ENCODE measurements at places on chromosomes 1 and 21.

- DNase-seq = no peak
Observed at GRCh38 chr1:209103092-209103491, 480.4 kb upstream of the CAMK1G start.

DNA sequence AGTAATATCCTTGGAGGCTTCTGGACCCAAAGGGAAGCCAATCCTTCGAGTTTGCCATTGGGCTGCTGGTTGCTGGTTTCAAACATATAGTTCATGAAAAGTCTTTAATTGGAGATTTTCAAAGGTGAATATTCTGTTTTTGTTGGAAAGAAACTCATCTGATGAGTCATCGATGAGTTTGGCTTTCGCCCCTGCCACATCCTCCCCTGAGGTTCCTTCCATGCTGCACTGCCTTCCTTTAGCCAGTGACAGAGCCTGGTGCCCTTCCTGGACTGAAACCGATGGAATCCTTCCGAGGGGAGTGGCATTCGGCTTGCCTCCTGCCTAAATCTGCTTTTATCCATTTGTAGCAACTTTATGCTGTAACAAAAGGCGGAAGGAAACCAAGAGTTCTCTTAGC, 550.0 kb downstream of the KIF26B start:
- DNase-seq = no peak

- DNase-seq = no peak
Observed at GRCh38 chr1:1220197-1220596, 6.2 kb upstream of the TNFRSF4 start.

- DNase-seq = no peak
Observed at GRCh38 chr1:3290915-3291314, 163.6 kb upstream of the ARHGEF16 start.

DNA sequence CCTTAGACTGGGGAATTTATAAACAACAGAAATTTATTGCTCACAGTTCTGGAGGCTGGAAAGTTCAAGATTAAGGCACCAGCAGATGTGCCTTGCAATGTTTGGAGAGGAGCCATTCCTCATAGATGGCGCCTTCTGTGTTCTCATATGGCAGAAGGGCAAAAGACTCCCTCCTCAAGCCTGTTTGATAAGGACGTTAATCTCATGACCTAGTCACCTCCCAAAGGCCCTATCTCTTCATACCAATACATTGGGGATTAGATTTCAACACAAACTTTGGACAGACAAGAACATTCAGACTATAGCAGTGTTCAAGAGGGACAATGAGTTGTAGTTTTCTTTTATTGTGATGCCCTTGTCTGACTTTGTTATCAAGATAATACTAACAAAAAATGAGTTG, 34.3 kb downstream of the PSMG1 start:
- no peak for DNase-seq

- DNase-seq = peak; percentile 93
Observed at GRCh38 chr1:18256282-18257235, 149.0 kb downstream of the IGSF21 start.

DNA sequence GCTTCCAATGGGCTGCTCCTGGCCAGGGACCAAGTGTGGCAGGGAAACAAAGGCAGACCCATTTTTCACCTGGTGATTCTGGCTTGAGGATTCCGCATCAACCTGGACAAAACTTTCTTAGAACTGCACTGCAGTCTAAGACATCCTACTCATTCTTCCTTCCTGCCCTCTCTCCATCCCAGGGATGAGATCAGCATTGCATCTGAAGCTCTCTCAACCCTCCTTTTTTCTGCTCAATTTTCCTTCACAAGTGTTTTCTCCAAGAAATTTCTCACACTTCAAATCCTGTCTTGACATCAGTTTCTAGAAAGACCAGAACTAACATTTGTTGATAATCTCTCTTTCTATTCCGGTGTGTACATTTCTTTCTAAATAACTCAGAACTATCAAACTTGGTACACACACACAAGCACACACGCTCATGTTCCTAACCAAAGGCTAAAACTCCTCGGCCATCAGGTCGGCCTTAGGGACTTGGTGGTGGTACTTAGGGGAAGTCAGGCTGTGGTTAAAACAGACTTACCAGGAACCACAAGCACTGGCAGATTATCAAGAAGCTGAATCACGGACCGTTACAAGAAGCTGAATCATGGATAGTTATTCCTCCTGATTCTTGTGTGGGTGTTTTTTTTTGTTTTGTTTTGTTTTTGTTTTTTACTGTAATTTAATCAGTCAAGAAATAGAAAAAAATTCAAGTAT, 21.0 kb upstream of the CXADR start:
- no peak for DNase-seq

- no peak for DNase-seq
Observed at GRCh38 chr1:100006688-100007087, 36.9 kb downstream of the SLC35A3 start.

DNA sequence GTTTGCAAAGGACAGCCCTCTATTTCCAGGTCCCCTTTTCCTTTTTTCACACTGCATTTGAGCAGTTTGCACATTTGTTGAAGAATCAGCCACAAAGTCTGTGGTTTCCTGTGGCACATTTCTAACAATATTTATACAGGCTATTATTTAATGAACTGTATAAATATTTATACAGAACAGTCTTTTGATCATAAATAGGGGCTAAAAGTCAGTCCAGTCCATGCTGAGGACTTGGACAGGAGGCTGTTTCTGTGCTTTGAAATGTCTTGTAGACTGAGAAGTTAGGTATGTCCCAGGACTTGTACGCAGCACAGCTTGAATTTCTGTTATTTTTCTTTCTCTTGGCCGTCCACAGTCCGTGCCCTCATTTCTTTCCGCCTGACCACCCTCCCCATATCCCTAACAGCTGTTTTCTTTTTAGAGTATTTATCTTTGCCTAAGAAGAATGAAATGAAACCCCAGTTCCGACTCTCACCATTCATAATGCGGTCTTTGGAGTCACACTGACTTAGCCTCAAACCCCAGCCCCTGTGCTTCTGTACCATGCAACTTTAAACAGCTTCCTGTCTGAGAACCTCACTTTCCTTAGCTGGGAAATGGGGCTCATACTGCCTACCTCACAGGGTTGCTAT, 19.7 kb downstream of the FGGY start:
- no peak for DNase-seq

DNA sequence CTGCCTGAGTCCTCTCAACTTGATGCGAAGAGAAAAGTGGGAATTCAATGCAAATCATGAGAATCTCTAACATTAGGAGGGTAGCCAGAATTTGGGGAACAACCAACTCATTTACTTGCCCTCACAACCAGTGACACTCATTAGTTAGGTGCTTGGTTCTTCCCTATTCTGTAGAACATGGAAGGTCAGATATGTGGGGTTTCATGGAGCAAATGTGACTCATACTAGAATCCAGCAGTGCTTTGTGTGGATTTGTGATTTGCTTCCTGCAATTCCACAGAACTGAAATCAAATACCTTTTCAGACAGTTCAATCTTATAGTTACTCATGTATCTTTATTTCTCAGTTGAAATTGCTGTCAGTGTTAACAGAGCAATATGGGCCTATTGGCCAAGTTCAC, 6.9 kb upstream of the ETV3 start:
- DNase-seq = no peak

DNA sequence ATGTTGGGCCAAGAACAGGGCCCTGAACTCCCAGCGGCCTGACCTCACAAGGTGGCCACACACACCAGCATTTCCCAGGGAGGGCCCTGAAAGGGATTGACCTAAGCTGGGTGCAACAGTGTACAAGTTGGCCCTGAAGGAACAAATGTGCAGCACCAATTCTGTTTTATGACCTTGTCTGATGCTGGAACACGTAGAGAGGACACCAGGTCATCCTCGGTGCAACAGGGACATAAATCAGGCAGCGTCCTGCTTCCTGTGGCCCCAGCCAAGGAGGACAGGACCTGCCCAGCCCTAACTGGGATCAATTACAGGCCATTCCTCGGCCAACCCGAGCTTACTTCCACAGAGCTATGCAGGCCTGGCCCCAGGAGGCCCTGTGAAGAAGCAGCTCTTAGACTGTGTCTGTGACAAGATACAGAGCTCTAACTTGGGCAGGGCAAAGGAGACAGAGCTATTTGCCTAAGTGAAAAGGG, 12.8 kb upstream of the PHC2 start:
- no peak for DNase-seq

GRCh38 chr21:25457411-25457810, 149.9 kb downstream of the MRPL39 start:
- no peak for DNase-seq

DNA sequence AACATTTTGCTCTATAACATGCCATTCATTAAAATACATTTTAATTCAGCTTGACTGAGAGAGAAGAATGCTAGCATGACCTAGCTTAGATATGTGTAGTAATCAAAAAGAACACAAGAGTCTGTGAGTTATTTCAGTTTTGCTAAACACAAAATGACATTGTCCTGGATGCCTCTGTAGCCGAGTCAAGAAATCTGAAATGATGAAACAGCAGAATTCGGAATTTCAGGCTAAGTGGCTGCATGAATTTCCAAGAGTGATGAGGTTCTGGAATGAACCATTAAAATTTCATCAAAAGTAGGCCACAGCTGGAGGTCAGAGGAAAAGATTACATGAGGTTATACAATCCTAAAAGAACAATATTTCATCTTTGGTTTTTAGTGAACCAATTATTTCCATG, 79.1 kb upstream of the CXADR start:
- no peak for DNase-seq

DNA sequence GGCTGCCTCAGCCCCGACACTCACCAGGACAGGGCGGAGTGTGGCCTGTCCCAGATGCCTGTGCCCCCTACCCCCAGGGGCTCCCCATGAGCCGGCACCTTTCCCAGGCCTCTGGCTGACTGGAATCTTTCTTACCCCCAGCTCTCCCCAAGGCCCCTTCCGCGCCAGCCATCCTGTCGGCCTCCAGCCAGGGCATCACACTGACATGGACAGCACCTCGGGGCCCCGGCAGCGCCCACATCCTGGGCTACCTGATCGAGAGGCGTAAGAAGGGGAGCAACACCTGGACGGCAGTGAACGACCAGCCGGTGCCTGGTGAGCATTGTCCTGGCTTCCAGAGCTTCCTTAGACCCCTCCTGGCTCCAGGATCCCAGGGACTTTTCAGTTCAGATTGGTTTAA, 26.5 kb downstream of the IGFN1 start:
- DNase-seq = no peak

GRCh38 chr1:75132242-75132811, 1.9 kb upstream of the LHX8 start:
- DNase-seq = no peak

DNA sequence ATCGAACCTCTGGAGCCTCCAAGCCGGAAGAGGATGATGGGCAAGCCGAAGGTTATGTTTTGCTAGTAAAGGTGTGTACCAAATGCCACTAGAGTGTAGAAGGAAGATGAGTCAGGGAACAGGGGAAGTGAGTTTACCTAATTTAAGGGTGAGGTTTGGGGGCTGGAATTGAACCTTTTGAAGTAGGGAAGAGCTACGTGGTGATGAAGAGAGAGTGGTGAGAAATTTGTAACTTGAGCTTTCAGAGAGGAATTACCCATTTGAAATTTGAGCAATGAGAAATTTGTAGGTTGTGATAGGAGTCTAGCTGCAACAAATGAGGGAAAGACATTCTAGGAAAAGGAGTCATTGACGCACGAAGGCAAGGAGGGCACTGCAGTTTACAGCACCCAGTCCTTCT, 70.0 kb upstream of the TENT5C start:
- no peak for DNase-seq

- no peak for DNase-seq
Observed at GRCh38 chr1:145845144-145845513, 301 bp upstream of the NUDT17 start.

Measured in WTC11 (cell line).